Stimulated activated CD8-positive, alpha-beta memory T cell treated with anti-CD3 and anti-CD28 coated beads, Interleukin-2, amount 100 ng/mL, for 48 hours (primary cell): ENCODE measurements at places on chromosomes 16 and 17.

DNA sequence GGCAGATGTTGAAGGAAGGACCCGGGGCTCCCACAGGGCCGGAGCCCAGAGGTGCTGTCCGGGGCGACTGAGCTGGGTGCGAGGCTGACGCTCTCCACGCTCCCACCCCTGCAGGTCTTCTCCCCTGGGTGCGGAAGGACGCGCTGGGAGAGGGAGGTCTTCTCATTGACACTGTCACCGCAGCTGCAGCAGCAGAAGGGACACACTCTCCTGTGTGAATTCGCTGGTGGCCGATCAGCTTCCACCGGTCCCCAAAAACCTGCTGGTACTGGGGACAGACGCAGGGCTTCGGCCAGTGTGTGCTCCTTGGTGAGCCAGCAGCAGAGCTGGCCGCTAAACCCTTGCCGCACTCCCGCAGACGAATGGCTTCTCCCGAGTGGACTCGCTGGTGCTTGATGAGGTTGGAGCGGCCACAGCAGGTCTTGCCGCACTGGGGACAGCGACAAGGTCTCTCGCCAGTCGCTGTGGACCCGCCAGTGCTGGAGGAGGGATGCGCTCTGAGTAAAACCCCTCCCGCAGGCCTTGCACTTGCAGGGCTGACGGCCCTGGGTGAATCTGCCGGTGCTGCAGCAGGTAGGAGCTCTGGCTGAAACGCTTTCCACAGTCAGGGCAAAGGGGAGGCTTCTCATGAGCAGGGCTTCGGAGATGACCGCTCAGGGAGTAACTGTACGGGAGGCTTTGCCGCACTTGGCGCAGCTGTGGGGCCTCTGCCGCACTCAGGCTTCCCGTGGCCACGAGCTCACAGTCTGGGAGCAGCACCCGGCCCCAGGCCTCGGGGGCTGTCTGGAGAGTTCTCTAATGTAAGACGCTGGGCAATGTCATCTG lies 6.2 kb downstream of the ZNF843 start:
- no peak for DNase-seq

DNA sequence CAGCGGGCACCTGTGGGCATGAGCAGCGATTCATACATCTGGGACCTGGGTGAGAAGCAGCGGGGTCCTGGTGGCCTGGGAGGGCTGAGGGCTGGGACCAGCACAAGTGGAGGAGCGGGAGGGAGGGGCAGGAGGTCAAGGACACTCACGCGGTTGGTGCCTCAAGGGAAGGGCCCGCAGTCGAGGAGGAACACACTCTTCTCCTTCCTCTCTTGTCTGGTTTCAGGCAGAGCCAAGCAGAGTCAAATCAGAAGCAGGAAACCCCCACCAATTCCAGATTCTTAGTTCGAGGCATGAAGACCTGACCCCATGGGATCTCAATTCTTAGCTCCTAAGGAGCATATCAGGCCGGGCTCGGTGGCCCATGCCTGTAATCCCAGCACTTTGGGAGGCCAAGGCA lies 15.7 kb downstream of the DNAI2 start:
- DNase-seq: no peak

DNA sequence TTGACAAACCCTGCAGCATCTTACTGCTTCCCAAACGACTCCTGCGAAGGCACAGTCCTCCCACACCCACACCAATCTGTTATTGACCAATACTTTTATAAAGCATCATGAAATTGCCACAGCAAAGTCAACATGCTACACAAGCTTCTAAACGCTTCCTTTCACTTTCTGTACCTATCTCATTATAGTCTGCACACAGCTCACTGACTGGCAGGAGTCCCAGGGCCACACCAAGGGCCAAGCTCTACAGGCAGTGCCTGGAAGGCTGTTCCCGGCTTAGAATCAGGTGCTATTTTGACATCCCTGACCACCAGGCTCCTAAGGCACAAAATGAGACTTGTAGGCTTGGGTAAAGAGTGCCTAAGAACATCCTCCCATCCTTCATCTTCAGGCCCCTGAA lies 39.5 kb downstream of the USP7 start:
- DNase-seq: no peak

- DNase-seq: no peak
Measured at GRCh38 chr16:80200079-80200478, 340.7 kb upstream of the DYNLRB2 start.

GRCh38 chr17:81008140-81008539 lies 16.5 kb downstream of the CHMP6 start:
- DNase-seq: no peak

- no peak for DNase-seq
Measured at GRCh38 chr16:4876646-4877379, 29.5 kb downstream of the UBN1 start.

DNA sequence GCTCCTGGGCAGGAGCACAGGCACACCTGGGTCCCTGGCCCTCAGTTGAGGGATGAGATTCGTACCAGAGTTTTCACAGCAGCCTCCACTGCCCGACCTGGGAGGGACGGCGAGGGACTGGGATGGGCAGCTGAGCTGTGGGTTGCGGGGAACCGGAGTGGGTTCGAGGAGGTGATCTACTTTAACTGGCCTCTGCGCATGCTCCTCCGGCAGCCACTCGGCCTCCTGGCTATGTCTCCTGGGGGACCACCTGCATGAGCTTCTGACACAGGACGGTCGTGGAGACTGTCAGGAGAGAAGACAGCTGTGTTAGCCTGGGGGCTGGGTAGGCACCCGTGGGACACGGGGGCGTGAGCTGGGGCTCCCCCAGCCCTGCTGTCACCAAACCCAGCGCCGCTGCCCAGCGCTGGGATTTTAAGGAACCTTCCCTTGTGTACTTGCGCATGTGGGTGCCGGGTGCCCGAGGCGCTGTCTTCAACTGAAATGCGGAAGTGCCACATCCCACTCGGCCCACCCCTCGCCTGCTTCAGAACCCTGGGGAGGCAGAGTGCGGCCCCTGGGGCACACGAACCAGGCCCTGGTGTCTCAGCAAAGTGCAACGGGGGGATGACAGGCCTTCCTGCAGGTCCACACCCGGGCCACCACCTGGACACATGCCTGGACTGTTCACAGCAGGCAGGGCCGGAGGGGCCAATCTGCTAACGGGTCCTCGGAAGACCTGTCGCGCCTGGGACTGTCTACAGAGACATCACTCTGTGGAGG lies 36.4 kb downstream of the SLC7A5 start:
- DNase-seq: no peak

DNA sequence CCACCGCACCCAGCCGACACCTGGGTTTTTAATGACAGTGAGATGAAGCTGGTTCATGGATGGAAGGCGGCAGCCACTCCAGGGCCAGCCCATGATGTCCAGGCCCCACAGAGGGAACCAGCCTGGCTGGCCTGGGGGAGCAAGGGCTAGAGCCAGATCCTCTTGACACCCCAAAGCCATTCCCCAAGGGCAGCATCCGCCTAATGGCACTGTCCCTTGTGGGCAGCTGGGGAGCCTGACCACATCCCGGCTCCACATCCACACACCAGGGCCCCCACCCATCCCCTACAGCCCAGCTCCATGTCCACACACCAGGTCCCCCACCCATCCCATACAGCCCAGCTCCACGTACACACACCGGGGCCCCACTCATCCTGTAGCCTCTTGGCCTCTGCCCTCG lies 53.3 kb upstream of the ACSF3 start:
- no peak for DNase-seq

GRCh38 chr17:55436224-55437158 lies 14.9 kb upstream of the MMD start:
- DNase-seq: no peak

DNA sequence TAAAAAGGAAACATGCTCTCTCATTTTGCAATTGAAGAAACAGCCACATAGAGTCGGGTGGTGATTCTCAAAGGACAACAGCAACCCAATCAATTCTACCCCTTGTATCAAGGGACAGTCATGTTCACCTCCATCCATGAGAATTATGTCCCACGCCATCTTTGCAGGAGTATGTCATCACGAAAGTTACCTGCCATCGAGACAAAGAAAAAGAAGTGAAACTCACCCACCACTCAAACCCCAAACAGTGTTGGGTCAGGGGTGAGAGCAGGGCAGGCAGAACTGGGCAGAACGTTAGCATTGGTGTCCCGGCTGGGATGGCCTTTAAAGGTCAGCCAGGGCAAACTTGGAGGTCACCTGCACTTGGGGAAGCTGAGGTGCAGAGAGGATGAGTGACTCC lies 24.2 kb upstream of the HNF1B start:
- DNase-seq: no peak

- DNase-seq: no peak
Measured at GRCh38 chr16:66295213-66295612, 71.3 kb upstream of the CDH5 start.

DNA sequence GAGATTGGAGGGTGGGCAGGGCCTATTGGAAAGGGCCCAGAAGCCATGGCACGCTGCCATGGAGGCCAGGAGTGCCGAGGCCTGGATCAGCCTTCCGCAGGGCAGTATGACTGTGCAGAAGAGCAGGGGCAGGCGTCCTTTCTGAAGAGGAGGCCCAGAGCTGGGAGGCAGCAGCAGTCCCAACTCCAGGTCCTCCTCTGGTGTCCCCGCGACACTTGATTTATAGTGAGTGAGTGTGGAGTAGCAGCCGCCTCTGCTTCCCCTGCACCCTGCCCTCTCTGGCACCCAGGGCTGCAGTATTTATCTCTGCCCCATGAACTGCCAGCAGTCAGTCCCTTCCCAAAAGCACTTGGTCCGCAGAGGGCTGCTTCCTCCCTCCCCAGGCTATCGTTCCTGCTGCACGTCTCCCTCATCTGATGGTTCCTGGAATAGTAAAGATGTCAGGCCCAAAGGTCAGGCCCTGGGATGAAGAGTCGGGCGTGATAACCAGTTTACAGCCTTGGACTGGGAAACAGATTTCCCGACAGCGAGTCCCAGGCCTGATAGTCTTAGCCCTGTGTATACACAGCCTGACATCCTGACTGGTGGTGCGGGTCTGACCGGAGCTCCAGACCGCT lies 32.9 kb downstream of the PGS1 start:
- no peak for DNase-seq

- no peak for DNase-seq
Measured at GRCh38 chr16:85894266-85894665, 4.7 kb upstream of the IRF8 start.

GRCh38 chr16:12699161-12699560 lies 104.5 kb downstream of the CPPED1 start:
- DNase-seq: no peak

DNA sequence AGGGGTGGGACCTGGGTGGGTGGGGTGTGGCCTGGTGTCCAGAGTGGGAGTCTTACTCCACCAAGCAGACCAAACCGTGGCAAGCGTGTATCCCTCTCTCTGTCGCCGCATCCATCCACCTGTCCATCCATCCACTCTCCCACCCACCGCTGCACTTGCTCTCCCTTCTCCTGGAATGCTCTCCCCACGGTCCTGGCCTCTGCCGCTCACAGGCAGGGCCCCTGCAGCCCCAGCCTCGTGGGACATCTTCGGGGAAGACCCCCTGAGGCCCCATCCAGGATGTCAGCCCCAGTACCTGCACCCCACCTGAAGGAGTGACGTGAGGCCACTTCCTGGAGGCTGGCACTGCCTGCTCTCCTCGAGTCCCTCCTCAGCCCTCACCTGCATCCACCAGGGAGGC lies 189.5 kb upstream of the GSE1 start:
- DNase-seq: no peak

DNA sequence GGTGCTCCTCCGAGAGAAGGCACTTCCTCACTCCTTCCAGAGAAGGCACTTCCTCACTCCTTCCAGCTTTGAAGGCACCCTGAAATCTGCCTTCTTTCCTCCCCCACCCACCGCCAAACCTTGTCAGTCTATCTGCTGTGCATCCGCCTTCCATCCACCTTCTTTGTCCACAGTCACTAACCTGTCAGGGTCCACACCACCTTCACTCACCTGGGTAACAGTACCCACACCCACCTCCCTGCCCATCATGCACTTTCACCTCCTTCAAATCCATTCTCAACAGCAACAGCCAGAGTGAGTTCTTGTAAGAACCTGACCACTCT lies 5.2 kb downstream of the CCDC102A start:
- DNase-seq: no peak

- DNase-seq: peak; percentile 11
Measured at GRCh38 chr16:2428051-2428783, 1.0 kb upstream of the CCNF start.

DNA sequence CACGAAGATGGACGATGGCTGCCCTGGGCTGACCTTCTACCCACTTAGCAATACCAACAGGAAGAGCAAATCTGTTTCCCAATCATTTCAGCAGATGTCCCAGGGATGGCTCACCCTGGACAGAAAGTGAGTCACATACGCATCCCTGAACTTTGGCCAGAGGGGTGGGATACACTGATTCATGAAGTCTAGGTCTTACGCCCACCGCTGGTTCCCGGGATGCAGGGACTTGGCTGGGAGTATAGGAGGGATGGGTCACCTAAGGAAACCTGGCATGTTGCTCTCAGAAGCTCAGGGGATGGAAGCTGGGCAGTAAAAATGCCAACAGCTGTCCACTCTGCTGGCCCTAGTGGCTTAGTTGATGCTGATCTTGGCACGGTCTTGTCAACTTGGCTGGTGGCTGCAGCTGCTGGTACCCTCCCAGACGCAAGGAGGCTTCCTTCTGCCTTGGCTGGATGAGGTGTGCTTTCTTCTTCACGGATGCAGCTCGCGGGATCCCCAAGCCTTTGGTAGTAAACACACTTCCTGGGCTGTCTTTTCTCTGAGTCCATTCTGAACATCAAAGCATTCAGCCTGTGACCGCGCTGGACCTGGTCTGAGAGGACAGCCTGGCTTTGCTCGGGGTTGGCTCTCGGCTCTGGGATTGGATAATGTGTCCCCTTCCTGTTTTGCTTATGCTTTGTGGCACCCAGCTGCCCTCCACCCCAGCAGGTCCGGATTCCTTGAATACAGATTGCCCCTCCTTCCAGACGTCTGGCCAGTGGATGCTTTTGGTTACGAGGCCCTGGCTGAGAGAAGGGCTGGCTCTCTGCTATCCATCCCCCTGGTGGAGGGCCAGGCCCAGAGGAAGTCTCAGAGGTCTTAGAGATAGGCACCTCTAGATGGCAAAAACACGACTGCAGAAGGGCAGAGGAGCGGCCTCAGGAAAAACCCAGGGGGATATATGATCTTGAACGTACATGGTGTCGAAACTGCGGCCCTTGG lies 71.5 kb downstream of the RAP1GAP2 start:
- DNase-seq: no peak

DNA sequence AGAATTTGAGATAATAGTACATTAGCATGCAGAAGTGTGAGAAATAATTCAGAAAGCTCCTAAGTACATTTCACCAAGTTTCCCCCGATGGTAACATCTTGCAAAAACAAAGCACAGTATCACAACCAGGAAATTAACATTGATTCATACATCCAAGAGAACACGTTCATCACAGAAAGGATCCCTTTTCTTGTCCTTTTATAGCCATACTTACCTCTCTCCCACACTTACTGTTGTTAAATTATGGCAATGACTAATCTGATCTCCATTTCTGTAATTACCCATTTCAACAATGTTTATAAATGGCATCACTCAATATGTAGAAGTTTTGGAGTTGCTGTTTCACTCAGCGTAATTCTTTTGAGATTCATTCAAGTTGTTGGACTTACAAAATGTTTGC lies 1260.0 kb downstream of the CDH8 start:
- no peak for DNase-seq

DNA sequence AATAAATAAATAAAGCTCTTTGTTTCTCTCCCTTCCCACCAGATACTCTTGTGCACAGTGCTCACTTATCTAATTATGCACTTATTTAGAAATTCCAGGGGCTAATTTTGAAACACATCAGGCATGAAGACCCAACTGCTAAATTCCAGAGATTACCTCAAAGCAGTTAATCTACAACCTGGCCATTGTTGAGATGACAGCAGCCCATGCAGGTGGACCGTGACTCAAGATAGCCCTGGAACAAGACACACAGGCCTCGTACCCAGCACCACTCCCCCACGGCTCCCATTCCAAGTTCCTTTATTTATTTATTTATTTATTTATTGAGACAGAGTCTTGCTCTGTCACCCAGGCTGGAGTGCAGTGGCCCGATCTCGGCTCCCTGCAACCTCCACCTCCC lies 60.1 kb upstream of the NPEPPS start:
- no peak for DNase-seq
